ENCODE measurements at places on chromosomes 4 and X.

GRCh38 chrX:2497961-2498780 is 2.6 kb downstream of the DHRSX start:
- no peak for DNase-seq

DNA sequence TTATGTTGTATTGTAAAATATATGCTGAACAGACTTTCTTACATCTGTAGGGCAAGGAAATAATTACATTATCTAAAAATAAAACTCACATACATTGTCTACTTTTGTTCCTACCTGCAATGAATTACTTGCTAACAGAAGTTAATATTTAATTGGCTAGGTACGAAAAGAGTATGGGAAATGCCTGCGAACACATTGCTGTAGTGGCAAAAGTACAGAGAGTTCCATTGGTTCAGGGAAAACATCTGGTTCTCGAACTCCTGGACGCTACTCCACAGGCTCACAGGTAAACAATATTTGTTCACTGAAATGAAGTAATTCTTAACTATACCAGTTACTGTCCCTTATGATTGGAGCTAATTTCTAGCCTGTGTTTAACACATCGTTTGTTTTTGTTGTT is 837.4 kb downstream of the ADGRL3 start:
- no peak for DNase-seq

DNA sequence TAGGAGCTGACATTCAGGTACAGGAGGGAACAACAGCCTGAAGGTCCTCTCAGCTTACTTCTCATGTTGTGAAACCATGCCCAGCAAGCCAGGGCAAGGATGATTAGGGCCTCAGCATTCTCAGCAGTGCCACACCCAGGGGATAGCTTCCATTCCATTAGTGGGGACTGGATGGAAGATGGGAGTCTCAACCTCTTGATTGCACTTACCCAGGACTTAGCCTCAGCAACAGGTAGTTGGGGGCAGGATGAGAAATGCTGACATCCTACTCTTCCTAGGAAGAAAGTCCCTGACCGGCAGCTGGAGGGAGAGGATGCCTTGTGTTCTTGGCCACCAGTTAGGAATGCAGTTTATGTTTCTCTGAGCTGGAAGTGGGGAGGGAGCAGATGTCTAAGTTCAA is 8.8 kb upstream of the BEX3 start:
- DNase-seq, result no peak

- DNase-seq, result peak; percentile 3
Observed at GRCh38 chrX:150504397-150505182, 63.8 kb upstream of the MTM1 start.

DNA sequence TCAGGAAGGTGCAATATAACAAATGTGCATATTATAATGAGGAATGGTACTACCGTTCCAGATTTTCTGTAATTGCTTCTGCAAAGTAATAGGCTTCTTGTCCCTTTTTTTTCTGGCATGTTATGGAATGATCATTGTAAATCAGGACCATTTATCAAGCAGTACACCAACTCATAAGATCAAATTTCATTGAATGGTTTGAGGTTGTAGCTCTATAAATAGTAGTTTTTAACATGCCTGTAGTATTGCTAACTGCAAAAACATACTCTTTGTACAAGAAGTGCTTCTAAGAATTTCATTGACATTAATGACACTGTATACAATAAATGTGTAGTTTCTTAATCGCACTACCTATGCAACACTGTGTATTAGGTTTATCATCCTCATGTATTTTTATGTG is 12.6 kb downstream of the IBSP start:
- DNase-seq, result no peak

DNA sequence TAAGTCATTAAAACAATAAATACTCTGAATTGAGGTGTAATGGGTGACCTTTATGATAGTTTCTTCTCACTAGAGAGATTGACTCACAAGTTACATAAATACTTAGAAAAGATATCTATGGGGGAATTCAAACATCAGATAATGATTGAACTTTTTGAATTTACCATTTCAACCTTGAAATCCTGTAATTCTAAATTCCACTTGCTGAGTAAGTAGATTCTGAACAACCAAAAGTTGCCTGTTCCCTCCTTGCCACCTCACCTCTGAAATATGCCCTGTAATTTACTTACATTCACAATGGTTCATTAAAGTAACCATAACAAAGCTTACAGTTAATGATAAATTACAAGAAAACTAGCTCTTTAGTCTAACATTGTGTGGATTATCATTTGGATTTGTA is 43.3 kb upstream of the SLC39A8 start:
- no peak for DNase-seq

- DNase-seq, result no peak
Observed at GRCh38 chr4:10781805-10782204, 97.2 kb upstream of the CLNK start.

GRCh38 chr4:73800206-73800605 is 36.3 kb upstream of the CXCL6 start:
- no peak for DNase-seq

DNA sequence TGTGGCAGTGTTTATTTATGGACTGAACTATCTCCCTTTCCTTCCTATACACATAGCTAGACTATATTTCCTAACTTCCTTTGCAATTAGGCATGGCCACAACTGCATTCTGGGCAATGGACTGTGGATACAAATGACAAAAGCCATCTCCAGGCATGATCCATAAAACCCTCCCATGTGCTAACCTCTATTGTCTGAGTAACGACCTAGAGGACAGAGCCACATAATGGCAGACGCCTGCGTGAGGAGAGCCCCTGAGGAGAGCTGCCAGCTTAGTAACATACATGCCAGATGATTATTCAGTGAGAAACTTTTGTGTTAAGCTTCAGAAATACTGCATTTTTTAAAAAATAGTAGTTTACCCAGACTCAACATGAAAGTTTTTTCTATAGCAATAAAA is 142.9 kb downstream of the ADGRA3 start:
- DNase-seq, result no peak

DNA sequence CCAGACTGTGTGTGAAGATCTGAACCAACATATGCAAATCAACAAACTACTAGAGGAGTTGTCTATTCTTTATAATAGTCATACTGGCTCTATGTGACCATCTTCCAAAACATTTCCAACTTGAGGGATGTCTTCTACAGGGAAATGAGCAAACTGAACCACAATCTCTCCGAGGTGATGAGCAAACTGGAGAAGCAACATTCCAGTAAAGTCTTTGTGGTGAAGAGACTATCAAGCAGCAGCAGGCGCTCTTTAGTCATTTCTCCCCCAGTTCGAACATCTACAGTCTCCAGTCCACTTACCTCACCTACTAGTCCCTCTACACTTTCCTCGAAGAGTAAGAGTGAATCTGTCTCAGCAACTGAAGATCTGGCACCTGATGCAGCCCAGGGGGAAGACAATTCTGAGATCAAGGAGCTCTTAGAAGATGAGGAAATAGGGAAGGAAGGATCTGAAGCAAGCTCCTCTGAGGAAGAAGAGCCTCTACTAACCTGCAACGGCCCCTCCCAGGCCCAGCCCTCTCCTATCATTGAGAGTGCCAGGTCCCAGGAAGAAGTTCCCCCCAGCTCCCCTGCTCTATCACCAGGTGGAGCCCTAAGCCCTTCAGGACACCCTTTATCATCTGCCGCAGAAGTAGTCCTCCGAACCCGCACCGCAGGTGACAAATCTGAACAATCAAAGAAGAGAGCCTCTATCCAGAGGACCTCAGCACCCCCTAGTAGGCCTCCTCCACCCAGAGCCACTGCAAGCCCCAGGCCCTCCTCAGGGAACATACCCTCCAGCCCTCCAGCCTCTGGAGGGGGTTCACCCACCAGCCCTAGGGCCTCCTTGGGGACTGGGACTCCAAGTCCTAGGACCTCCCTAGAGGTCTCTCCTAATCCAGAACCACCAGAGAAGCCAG is 98.1 kb downstream of the HNRNPD start:
- no peak for DNase-seq

DNA sequence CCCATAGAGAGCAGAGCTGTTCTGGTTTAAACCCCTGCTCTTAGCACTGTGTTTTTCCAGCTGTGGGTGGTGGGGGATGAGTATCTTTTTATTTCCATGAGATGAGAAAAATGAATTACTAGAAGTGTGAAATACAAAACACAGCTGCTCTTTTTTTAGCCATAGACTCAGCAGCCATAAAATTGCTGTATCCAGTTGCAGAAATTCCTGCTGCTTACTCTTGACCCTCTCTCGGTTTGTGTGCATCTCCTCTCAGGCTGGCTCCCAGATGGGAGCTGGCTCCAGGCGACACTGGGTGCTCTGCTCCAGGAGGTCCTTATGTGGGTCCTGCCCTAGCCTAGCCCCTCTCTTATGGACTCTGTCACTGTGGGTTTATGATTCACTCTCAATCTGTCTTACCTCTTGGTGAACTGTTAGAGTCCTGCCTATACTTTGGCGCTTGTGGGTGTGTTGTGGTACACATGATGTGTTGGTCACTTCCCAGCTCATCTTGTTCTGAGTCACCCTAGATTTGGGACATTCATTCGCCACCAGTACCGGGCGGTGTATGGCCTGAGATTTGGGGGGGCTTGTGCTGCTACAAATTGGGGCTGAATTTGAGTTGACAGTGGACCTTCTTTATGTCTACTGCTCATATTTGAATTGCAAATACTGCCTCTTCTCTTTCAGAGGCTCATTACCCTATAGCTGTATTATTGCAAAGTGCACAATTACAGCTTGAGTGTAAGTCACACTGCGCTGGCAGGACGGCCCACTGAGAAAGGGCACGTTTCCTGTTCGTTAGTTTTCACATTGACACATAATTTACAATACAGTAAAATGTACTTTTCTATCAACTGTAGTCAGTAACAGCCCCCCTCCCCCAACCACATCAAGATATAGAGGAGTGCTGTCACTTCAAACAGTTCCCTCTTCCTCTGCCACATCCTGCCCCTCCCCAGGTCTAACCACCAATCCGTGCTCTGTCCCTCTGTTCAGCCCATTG is 46.9 kb upstream of the MSANTD1 start:
- no peak for DNase-seq

GRCh38 chr4:38939165-38939564 is 71.6 kb downstream of the FAM114A1 start:
- DNase-seq, result no peak

Data from nucleus accumbens (tissue), 56 donors.